ENCODE measurements at places on chromosomes 7 and 10. TPM values are rescaled to one million over a fixed set of nuclear protein-coding genes. Genes with fewer than 3 reads are reported as not detected.
A peak's percentile ranks its signal among the peaks of the same experiment; 100 is the strongest.

MASTL gene
- polyA plus RNA-seq, result 8.1 TPM

SLC18A3 gene
- polyA plus RNA-seq, result not detected

CCDC172 gene
- polyA plus RNA-seq, result not detected

TMEM184A gene
- 55.0 TPM for polyA plus RNA-seq

ZCCHC24 gene
- 12.2 TPM for polyA plus RNA-seq

CACNA2D1 gene
- polyA plus RNA-seq, result 1.4 TPM

AMZ1 gene
- polyA plus RNA-seq, result 0.07 TPM

ACTR3C gene
- 9.6 TPM for polyA plus RNA-seq

PLEKHA1 gene
- polyA plus RNA-seq, result 21.9 TPM

KCND2 gene
- not detected for polyA plus RNA-seq

PRTFDC1 gene
- polyA plus RNA-seq, result 11.6 TPM

DNA sequence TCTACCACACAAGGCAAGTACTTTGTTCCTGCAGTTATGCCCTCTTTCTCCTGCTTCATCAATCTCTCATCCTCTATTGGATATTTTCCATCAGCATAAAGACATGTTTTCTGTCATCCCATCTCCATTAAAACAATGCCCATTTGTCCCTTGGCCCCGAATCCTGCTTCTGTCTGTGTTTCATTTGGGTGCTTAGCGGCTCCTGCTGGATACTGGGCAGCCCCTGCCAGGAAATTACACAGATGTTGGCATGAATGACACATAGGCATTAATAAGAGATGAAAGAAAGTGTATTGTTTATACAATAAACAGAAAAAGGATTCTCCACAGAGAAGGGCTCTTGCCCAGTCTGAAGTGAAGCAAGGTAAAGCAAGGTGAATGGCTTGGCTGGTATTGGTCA, 765.3 kb downstream of the REEP3 start:
- DNase-seq, result no peak

DNA sequence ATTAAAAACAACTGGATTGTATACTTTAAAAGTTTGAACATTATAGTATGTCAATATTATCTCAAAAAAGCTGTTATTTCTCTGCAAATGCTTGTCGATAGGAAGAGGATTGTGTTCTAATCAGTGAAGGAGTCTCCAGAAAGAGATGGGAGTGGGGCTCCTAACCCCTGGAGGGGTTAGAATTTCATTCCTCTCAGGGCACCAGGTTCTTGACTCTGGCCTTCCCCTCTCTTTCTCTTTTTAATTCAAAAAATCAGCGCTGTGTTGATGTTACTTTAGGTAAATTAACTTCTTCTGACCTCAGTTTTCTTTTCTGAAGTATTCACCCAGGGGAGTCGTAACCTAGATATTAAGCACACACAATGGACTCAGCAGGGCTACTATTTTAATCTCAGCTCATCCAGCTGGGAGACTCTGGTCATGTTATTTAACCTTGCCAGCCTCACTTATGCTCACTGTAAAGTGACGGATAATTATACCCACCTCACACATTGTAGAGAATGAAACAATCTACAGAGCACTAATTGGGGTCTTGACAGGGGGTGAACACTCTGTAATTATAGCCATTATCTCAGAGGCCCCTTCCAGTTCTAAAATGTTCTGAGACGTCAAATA, 59.4 kb downstream of the GCC1 start:
- no peak for DNase-seq

GRCh38 chr7:16881844-16882243, at the start of gene AGR3:
Gene AGR3, minus strand, starts transcription at chr7:16881983. Its CDS starts 3,365 bp downstream, at chr7:16878618.
- peak; percentile 85 for DNase-seq

DNA sequence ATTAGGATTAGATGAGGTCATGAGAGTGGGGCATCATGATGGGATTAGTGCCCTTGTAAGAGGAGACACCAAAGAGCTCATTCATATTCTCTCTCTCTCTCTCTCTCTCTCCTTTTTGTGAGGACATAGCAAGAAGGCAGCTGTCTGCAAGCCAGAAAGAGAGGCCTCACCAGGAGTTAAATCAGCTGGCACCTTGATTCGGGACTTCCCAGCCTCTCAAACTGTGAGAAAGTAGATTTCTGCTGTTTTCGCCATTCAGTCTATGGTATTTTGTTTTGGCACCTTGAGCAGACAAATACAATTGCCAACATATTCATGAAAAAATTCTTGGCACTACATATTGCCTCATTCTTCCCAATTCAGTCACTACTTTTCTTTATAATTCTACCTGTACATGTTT, 20.6 kb upstream of the ATAD1 start:
- no peak for DNase-seq

DNA sequence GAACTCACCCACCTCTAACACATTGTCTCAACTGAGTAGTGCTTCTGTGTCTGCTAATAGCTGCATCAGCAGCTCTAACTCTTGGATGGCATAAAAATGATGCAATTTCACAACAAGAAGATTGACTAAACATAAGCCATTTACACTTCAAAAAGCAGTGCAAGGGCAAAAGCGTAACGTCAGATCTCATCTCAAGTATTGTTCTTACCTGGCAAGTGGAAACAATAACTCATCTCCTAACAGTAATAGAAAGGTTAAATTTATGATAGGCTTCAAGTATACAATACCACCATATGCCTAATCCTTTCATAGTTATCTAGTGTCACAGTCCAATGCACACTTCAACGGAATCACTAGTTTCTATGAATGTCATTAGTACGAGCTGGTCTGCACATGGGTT, 14.8 kb downstream of the TPK1 start:
- no peak for DNase-seq

- no peak for DNase-seq
Measured at GRCh38 chr7:159117366-159118196, 27.1 kb downstream of the VIPR2 start.

DNA sequence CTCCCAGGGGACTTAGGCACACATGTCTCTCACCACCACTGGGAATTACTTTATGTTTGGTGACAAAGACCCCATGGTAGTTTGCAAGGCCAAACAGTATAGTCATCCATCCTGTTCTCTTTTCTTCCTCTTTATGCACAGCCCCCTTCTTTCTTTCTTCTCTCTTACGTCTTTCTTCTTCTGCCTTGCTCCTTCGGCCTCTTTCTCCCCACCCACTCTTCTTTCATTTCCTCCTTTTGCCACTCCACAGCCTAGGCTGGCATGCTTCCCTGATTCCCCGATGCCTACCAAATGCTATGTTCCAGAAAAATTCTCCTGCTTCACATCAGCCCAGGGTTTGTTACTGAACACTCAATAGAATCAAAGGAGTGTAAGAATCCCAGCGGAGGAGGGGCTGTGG, 62.4 kb upstream of the MKLN1 start:
- no peak for DNase-seq

DNA sequence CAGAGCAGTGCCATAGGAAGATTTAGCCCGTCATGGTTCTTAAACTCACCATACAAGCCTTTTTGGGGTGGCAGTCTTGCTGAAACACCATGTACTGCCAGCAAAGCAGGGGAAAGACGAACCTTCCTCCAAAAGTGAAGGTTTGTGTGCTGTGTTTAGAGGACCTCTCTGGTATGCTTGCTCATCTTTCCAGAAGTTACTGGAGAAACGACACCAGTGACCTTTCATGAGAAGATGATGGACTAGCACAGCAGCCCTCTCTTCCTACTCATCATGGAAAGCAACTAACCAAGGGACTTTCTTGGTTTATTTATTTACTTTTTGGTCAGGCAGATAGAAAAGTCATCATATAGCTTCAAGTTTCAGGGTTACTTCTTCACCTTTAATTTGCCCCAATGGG, 247.4 kb downstream of the PTEN start:
- no peak for DNase-seq

DNA sequence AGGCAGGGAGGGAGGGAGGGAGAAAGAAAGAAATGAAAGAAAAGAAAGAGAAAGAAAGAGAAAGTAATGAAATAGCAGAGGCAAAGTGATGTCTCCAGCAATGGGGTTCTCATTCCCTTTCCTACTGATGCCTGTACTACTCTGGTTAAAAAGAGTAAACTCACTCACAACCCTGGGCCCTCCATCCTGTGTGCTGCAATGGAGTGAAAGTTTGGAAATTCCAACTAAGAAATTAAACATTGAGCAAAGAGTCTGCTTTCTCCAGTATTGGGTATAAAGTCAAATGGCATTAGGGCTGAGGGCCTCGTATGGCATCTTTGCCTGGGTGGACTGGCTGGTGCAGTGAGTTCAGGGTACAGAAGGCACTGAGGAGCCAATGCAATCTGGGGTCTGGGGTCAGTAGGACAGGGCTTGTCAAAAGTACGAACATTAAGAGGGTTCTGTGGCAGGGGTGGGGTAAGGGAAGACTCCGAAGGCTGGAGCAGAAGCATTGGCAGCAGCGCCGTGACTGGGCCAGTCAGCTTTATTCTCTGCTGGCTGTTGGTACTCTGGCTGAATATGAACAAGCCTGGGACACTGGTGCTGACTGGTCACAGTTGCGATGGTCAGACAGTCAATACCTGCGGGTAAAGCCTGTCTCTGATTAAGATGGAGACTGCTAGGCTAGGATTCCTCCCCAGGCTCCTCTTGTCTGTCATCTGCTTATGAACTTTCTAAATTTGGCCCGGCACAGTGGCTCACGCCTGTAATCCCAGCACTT, 24.1 kb upstream of the TNS3 start:
- DNase-seq, result no peak

- DNase-seq, result no peak
Measured at GRCh38 chr10:78716043-78716660, 352.6 kb upstream of the ZMIZ1 start.

- DNase-seq, result no peak
Measured at GRCh38 chr10:103476046-103476768, 2.8 kb downstream of the CALHM3 start.

DNA sequence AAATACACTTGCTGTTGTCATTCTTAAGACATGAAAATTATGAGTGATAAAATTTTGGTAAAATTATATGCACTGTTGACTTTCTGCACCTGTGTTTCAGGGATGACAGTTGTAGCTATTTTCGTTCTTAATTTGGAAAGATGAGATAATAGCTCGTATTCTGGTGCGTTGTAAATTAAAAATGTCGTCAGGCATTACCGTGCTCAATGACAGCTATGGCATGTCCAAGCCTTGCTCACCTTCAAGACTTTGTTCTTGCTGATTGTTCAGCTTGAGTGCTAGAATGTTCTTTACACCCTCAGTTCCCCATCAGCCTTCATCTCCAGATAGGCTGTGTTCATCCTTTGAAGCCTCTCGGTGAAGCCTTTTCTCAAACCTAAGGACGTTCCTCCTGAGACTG, 21.5 kb downstream of the TRRAP start:
- no peak for DNase-seq

- DNase-seq, result no peak
Measured at GRCh38 chr7:26865094-26865388, 651 bp upstream of the SKAP2 start.

DNA sequence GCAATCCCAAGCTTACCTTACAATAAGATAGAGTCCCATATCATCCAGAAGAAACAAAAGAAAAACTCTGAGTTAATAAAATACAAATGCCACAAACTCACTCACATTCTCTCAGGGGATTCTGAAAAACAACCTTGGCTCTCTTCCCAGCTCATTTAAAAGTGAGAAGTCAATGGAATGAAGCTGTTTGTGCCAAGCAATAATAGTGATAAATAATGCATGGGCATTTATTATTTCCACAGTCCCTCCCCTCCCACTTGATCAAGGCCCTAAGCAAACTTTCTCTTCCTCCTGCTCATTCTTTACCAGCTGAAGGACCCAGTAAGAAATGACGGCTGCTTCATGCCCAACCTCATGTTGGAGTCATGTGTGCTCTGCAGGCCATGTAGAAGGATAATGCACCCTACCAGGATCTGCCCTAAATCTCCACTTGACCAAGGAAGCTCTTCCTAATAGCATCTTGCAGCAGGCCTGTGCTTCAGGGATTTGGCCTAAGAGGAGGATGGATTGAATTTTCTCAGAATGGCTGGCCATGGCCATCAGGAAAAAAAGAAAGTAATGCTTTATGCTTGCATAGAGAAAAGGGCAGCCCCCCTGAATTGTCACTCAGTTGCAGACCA, 451.3 kb downstream of the GPAM start:
- no peak for DNase-seq

- no peak for DNase-seq
Measured at GRCh38 chr10:11678074-11678793, 63.9 kb upstream of the ECHDC3 start.

GRCh38 chr10:92156874-92157773, 133.8 kb downstream of the CPEB3 start:
- DNase-seq, result no peak

GRCh38 chr7:94439893-94440381, 45.2 kb downstream of the COL1A2 start:
- peak; percentile 15 for DNase-seq

- no peak for DNase-seq
Measured at GRCh38 chr10:46314071-46314470, 27.3 kb downstream of the ANTXRL start.

- peak; percentile 2 for DNase-seq
Measured at GRCh38 chr7:51481421-51481820, 164.8 kb upstream of the COBL start.

DNA sequence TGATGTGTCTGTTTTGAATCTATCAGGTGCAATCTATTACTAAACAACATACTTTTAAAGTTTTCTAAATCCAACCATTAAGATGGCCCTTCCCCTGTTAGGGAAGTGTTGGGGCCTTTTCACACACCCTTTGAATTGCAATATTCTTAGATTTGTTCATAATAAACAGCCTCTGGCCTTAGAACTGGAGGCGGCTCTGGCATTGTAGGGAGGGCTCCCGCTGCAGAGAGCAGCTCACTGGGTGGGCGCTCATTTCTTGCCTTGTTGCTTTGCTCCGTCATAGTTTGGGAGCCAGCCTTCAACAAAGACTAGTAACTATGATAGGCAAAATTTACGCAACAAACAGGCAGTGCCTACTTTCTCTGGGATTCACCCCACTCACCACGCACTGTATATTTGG, 4.2 kb upstream of the HOXA10 start:
- no peak for DNase-seq

DNA sequence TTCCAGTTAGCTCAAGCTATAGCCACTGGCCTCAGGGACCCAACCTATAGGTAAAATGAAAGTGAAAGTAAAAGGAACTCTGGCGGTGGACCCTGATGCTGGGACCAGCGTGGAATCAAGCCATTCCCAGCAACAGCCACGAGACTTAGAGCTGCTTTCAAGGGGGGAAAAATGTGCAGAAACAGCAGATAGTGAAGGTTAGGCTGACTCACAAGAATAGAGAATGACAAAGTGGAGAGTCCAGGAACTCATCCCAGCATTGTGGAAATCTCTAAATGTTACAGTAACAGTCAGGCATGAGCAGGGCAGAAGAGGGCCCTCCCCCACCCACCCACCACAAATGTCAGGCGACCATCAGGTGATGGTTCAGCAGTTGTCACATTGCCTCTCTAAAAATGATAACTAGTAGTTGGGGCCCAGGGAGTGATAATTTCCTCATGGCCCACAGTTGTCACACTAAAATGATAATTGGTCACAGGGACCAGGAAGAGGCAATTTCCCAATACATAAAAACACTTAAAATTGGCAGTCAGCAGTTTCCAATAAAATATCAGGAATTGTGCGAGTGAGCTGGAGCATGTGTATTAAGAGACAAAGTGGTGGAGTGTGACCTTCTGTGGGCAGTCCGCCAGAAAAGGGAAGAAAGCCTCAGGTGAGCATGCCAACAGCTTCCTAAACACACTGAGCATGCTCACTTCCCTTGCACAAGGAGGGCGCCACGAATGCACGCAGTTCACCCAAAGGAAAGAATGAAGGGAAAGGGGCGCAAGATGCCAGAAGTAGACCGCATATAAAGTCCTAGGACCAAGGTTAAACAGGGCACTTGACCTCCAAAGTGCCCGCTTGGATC, 129.8 kb upstream of the PPP1R3A start:
- peak; percentile 42 for DNase-seq

Data from small intestine (tissue), 16 donors.